ENCODE measurements at places on chromosomes 3 and 15.

- DNase-seq: no peak
Observed at GRCh38 chr3:67008388-67008787, 10.3 kb downstream of the KBTBD8 start.

DNA sequence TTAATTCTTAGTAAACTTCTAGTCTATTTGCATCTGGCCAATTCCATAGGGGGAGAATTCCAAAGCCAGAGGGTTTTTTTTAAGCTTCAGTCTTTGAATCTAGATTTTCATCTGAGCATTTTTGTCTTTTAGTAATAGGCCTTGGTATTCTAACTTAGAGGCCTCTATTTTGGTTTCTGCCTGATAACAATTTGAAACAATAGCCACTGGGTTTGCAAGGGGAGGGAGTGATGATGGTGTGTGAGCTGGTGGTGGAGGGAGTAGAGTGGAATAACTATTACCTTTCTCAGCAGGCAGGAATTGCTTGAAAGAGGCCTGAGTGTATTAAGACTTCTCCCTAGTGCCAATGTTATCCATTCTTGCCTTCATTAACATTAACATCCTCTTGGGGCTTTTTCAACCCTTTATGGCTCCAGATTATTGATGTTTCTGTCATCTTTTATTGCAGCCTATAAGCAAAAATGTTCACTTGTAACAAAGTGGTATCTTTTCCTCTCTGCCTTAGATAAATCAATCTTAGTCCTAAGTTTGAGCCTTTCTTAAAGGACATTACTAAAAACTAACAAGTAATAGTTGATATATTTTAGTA, 26.5 kb upstream of the TCF12 start:
- DNase-seq: no peak

DNA sequence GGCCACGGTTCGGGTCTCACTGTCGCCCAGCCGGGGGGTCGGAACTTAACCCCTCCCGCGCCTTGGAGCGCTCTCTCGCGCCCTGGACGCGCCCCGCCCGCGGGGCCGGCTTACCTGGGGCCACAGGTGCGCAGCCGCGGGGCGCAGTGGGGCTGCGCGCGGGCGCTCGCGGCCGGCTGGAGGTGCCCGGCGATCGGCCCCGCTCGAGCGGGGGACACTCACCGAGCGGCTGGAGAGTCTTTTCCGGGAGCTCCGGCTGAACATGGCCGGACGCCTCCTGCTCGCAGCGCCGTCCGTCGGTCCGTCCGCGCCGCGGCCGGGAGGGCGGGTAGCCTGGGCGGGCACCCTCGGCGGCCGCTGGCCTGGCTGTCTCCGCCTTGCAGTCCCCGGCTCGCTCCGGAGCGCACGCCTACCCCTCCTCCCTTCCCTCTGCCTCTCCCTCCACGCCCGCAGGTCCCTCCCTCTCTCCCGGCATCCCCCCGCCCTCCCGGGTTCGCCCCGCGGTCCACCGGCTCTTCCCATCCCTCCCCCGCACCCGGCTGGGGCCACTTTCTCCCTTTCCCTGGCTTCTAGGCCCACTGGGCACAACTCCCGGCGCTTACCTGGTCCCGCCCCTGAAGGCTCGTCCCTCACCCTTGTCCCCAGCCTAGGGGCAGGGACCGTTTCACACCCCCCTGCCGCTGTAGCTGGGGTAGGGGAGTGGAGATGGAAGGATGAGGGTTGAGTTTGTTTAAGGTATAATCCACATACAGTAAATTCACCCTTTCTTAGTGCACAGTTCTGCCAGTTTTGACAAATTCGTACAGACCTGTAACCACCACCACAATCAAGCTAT, 220.1 kb upstream of the PRICKLE2 start:
- DNase-seq: no peak

GRCh38 chr15:39411102-39411989, 169.5 kb upstream of the THBS1 start:
- DNase-seq: no peak

- no peak for DNase-seq
Observed at GRCh38 chr15:77473328-77473727, 52.6 kb downstream of the HMG20A start.

DNA sequence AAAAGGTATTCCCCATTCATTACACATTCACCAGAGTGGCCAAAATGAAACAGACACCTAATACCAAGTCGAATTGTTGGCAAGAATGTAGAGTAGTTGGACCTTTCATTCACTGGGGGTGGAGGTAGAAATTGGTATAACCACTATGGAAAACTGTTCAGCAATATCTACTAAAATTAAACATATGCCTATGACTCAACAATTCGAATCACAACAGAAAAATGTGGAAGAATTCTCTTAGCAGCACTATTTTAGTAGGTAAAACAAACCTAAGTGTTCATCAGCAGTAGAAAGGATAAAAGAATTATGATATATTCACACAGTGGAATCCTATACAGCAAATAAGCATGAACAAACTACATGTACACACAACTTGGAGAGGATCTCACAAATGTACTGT, 30.6 kb downstream of the POLG start:
- DNase-seq: no peak

GRCh38 chr3:177527182-177527581, 329.9 kb upstream of the TBL1XR1 start:
- no peak for DNase-seq

- no peak for DNase-seq
Observed at GRCh38 chr15:60704129-60704528, 225.2 kb upstream of the ICE2 start.

- DNase-seq: no peak
Observed at GRCh38 chr15:35540021-35540420, 5.9 kb downstream of the DPH6 start.

- DNase-seq: no peak
Observed at GRCh38 chr3:107598926-107599771, 76.4 kb downstream of the BBX start.

DNA sequence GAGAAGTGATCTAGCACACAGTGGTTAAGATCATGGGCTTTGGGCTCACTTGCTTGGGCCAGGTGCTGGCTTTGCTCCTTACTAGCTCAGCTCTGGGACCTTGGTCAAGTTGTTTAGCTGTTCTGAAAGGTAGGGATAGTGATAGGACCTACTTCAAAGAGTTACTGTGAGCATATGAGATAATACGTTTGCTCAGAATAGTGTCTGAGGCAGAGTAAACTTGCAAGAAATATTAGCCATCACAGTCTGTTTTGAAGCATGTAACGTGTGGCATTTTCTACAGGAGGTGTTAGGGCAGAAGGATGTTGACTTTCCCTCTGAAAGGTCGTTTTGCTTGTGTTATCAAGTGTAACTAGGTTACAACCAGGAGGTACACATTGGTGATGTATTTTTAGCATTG, 34.5 kb upstream of the NFKBIZ start:
- peak; percentile 18 for DNase-seq

- no peak for DNase-seq
Observed at GRCh38 chr3:172201870-172202236, 162.5 kb downstream of the FNDC3B start.

DNA sequence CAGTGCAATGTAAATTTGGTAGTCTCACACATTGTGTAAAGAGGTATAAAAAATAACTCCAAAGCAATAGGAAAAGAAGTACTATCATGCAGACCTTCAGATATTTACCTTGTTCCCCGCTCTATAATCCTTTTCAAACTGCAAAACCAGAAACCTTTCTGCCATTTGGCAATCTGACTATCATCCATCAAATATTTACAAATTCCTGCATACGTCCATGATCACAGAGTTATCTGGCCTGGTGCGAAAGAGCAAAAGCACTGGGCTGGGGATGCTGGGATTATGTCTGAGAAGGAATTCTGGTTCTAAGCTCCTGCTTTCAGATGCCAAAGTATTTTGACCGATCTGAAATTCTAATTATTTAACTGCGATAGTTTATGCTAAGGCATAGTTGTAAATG, 143.1 kb downstream of the RORA start:
- DNase-seq: no peak

DNA sequence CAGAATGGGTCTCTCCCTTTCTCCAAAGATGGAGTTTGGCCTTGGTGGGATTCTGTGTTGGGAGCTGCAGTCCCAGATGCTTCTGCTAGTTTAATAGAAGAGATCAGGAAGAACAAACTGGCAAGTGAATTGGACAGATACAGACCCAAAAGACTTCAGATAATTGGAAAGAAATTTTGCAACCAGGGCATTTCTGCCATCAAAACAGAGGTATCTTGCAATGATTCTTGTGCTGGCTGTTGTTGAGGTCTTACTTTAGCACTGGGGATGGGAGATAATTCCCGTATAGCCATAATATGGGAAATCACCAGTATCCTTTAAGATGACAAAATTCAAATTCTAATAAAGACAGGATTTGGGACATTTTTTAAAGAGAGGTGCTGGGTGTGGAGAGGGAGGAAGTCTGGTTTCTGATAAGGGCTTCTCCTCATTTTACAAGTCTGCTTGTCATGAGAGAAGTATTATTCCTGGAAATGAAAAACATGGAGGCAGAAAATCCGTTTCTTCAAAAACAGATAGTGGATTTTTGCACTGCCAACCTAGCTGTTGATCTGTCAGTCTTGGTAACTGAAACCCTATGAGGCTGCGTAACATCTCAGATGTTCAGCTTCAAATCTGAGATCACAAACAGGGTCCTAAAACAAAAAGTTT, 40.1 kb downstream of the FNDC3B start:
- DNase-seq: no peak

DNA sequence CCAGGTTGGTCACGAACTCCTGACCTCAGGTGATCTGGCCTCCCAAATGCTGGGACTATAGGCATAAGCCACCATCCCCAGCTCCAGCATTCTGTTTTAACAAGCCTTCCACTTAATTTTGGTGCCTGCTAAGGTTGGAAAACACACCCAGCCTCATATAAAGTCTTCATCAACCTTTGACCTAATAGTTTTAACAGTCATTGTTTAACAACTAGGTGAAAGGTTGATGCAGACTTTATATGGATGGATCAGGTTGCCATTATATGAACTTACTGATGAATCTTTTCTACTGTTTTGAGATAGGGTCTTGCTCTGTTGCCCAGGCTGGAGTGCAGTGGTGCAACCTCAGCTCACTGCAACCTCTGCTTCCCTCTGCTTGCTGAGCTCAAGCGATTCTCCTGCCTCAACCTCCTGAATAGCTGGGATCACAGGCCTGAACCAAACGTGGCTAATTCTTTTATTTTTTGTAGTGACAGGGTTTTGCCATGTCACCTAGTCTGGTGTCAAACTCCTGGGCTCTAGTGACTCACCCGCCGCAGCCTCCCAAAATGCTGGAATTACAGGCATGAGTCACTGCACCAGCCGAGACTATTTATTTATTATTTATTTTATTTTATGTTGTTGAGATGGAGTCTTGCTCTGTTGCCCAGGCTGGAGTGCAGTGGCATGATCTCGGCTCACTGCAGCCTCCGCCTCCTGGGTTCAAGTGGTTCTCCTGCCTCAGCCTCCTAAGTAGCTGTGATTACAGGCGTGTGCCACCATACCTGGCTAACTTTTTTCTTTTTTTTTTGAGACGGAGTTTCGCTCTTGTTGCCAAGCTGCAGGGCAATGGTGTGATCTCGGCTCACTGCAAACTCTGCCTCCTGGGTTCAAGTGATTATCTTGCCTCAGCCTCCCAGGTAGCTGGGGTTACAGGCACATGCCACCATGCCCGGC, 3.1 kb upstream of the RPAP1 start:
- DNase-seq: no peak

GRCh38 chr3:195129644-195130492, 141.1 kb downstream of the XXYLT1 start:
- DNase-seq: no peak

DNA sequence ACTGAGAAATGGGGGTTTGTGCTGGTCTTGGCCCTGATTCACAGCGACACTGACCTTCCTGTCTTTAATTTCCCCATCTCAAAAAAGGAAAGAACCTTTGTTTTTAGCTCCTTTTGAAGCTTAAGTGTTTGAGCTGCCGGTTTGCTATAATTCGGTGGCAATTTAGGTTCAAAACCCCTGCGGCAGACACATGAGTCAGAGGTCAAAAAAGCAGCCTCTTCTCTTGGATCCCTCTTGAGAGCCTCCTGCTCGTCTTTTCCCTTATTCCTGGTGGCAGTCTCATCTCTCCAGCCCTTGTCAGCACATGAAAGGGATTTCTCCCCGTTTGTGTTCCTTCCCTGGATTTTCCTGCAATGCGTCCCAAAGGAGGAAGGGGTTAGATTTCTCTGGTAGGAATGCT, 64.5 kb downstream of the GRIP2 start:
- no peak for DNase-seq

- no peak for DNase-seq
Observed at GRCh38 chr3:71016178-71016845, 567.2 kb downstream of the FOXP1 start.

GRCh38 chr3:133188996-133189395, 150.8 kb downstream of the TMEM108 start:
- no peak for DNase-seq

DNA sequence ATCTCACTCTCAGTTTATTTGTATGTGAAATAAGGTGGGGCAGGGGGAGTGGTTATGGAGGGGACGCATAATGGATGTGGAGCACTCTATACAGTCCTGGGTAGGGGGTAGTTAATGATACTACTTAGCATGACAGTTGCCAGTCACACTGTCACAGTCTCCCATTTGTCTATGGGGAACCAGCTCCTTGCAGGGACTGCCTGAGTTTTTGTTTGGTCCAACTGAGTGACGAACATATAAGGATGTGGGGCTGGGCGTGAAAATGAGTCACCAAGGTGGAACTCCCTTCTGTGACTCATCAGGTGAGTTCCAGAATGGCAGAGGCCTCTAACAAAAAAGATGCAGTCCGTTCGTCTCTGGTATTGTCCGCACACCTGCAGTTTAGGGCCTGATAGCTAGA, 235.3 kb upstream of the ST8SIA2 start:
- DNase-seq: no peak

- no peak for DNase-seq
Observed at GRCh38 chr3:11581237-11582190, 62.2 kb downstream of the VGLL4 start.

GRCh38 chr15:35184646-35185045, 99.6 kb upstream of the NANOGP8 start:
- no peak for DNase-seq

GRCh38 chr15:57614241-57614640, 22.5 kb downstream of the MYZAP start:
- no peak for DNase-seq

DNA sequence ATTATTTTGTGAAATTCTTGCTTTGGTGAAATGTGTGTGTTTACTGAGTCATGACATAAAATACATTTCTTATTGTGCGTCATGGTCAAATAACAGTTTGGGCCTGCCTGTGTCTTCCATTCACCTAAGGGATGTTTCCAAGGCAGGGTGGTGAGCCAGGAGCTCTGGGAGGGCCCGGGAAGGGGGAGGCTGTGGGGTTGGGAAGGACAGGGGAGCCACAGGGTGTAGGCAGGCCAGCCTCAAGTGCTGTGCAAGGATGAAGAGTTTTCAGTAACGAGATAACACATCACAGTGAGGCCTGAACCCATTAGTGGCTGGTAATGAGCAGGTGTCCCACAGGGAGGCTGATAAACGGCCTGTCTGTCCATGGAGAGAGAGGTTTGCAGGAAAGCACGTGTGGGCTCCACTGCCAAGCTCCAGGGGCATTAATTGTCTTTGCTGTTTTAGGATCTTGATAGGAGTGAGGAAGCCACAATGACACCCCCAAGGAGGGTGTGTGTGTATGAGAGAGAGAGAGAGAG, 35.6 kb upstream of the SEC13 start:
- DNase-seq: no peak

Data from NCI-H774 (cell line).